ENCODE measurements at places on chromosomes 5 and 9. TPM values are rescaled to one million over a fixed set of nuclear protein-coding genes. Genes with fewer than 3 reads are reported as not detected.

DNA sequence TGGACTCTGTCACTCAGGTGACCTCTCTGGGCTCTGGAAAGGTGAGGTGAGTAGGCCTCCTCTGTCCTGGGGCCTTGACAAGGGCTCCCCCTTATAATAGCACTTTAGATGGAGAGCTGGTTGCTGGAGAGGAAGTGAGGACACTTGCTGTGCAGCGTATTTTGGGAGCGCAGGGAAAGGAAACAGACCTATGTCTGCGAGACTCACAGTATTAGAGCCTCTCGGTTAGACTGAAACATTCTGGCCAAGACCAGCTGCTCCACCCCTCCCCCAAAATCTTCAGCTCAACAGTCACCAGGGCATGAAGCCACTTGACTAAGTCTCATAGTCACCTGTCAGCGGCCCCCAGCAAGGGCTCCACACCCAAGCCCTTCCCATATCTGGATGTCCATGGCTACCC lies 213.6 kb downstream of the AGTPBP1 start:
- no peak for DNase-seq

DNA sequence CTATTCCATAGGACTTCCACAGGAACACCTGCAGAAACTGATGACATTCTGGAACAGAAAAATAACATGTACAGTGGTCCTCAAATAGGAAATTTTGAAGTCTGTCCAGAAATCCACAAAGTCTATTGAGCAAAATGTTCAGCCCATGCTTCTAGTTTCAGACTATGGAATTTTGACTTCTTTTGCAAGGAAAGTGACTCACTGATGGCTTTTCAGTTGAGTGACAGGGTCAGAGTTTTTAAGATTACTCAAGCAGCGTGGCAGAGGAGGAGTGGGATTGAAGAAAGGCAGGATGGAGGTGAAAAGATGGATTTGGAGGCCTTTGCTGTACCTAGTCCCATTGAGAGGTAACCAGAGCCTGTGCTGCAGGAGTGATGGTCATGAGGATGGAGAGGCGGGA lies 151.5 kb downstream of the GOLPH3 start:
- DNase-seq, result no peak

- peak; percentile 18 for DNase-seq
Observed at GRCh38 chr5:160846642-160847041, 5.4 kb downstream of the ATP10B start.

DNA sequence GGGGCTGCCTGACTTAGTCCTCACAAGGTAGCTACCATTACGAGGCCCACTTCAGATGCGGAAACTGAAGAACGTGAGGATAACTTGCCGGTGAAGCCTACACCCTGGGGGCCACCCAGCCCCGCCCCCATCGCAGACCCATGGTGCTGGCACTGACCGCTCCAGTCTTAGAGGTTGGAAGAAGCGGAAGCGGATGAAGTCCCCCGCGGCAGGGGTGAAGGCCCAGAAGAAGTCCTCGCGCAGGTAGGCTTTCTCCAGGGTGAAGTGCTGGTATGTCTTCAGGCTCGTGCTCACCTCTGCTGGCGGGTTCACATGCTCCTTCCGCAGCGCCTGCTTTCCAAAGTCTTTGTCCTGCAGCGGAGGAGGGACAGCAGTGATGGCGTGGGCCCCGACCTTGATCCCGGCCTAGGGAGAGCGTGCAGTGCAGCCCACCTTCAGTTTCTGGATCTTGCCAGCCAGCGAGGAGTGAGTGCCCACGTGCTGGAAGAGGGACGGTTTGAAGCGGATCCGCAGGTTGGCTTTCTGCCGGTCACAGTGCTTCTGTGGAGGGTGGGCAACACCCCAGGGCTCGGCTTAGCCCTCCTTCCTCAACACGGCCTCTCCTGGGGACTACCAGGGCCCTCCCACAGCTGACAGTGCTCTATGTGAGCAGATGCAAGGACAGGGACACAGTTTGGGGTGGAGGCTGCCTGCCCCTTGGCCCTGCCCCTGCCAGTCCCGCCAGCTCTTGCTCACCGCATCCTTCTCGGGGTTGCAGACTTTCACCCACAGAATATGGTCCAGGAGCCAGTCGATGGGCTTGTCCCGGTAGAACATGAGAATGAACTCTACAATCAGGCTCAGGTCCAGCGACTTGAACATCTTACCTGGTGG lies 5.2 kb downstream of the LTC4S start:
- no peak for DNase-seq

GRCh38 chr5:33592245-33592644 lies 151.5 kb downstream of the TARS1 start:
- DNase-seq, result no peak

DNA sequence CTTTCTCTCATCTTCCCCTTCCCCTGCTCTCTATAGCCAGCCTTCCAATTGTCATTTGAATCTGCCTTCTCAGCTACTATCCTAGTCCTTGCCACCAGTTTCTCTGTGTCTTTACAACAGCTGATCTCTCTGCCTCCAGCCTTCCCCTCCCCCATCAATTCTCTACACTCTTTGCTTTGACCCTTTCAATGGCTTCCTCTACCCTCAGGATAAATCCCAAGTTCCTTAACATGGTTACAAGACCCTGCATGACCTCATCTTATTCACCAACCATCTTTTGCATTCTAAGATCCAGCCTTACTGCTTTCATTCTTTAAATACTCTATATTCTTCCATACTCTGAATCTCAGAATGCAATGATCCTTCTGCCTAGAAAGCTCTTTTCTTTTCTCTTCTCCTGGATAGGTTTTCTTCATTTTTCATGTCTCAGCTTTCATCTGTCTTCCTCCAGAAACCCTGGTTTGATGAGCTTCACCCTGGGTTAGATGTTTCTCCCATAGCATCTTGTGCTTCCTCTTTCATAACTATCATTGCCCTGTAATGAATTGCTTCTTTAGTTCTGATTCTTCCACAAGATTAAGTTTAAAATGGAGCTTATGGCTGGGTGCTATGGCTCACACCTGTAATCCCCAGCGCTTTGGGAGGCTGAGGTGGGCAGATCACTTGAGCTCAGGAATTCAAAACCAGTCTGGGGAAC lies 58.6 kb upstream of the ZSWIM6 start:
- no peak for DNase-seq

GRCh38 chr5:126720369-126720768 lies 56.6 kb upstream of the LMNB1 start:
- DNase-seq, result no peak

- no peak for DNase-seq
Observed at GRCh38 chr9:8011974-8012373, 212.4 kb upstream of the DMAC1 start.

GRCh38 chr9:136365775-136366222 lies 2.3 kb upstream of the DNLZ start:
- DNase-seq, result no peak

DNA sequence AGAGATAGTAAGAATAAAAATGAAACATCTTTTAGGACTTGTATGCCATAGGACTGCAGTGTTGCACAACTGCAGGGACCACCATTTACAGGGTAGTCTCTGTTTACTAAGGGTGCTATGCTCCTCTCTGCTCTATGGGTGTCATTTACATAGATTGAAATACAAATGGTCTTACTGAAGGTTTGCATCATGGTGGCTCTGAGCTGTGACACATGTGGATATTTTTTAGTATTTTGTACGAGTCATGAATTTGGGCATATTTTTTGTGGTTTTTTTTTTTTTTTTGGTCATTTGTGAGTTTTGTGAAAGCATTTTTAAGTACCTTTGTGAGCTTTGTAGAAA lies 47.4 kb downstream of the CSNK1G3 start:
- DNase-seq, result no peak

DNA sequence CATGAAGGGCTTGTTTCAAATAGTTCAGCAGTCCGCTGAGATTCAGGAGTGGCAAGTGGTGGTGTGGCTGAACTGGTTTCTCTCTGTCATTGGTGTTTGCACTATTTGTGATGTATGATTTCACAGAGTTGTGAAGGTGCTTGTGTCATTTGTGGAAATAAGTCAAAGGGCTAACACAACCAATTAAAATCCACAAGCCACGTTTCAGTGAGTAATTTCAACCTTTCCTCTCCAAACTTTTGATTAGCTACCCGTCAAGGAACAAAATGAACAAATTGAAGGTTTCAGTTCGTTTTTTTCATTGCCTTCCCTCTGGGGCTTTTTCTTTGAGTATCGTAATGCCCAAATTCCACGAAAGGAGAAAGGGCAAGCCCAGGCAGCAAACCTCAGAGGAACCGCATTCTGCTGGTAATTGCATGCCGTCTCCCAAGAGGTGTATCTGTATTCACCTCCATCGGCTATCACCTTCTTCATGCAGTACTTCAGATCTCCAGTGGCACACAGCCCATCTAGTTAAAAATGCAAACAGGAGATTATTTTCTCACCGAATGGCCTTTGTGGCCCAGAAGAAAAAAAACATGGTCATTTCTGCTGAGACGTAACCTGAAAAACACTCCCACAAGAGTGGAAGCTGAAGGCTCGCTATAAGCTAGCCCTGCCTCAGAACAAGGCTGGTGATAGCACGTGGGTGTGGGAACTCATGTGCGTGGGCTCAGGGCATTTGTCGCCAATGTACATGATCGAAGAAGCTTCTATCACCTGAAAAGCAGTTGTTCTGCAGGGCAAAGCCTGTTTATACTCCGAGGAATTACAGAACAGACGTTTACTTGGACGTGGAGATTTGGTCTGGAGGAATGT lies 197.1 kb downstream of the NR3C1 start:
- DNase-seq, result no peak

DNA sequence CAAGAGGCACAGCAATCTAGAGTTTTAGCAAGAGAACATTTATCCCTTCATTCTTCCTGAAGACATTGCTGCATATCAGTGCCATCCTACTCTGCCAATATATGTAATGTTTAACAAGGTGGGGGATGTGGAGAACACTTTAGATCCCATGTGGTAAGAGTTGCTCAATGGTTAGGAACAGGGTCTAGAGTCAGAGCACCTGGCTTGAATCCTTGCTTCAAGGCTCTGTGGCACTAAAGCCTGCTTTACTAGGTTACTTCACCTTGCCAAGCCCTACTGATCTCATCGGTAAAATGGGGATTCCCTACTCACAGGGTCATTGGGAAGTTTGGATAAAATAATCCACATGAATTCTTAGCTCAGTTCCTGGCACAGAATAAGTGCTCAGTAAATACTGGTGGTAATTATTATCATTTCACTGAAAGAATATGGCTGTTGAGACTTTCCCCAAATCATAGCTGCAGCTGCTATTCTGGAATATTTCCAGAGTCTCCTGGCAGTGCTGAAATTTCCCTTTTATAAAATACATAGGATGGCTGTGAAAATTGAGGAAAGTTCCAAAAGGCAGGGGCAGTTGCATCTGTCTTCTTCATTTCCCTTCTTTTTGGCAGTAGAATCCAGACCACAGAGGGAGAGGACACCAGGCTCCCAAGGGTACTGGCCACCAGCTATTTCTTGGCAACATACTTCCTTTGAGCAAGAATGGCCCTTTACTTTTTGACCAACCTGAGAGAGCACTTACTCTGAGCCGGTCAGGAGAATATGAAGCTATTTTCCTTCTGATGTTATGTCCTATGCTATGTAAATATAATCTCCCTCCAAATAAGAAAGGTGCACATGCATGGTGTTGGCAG lies 142.8 kb downstream of the PALM2AKAP2 start:
- DNase-seq, result no peak

GRCh38 chr9:128845186-128845931 lies 15.8 kb upstream of the SPOUT1 start:
- DNase-seq, result peak; percentile 33

GRCh38 chr5:176650354-176650884 lies 3.1 kb downstream of the TSPAN17 start:
- DNase-seq, result no peak

DNA sequence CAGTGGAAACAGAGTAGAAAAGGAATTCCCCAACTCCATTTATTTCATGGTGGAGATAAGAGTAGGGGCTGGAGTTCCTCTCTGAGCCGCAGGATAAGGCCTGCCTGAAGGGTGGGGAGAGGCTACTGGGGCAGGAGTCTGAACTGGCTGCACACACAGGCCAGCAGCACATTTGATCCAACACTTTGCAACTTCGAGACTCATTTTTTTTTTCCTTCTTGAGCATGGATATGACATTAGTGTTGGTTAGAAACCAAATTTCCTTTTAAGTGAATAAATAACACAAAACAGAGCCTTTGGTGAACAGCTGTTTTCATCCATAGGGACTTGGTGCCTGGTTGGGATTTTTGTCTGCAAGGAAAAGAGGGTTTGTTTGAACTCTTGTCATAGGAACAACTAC lies 76.6 kb downstream of the RALGPS1 start:
- DNase-seq, result no peak

- no peak for DNase-seq
Observed at GRCh38 chr9:137579259-137579604, 507 bp upstream of the DPH7 start.

GRCh38 chr5:81305785-81306184 lies 4.4 kb downstream of the ZCCHC9 start:
- no peak for DNase-seq

DNA sequence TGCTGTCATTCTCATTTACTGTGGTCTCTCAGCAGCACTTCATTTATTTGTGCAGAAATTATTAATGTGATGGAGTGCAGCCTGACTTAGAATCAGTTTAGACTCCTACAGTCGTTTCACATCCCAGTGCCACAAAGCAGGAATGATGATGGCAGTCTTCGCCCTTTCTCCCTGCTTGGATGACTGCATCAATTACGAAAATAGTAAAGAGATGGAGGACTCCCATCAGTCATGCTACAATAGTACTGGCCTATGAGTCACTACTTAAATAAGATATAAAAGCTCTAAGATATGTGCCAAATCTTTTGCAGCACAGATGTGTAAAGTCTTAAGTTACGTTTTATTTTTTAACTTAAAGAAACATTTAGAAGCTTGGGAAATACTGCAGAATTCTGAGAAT lies 263.9 kb downstream of the CHSY3 start:
- DNase-seq, result no peak

- DNase-seq, result no peak
Observed at GRCh38 chr9:76828447-76828846, 64.2 kb downstream of the PCA3 start.

- no peak for DNase-seq
Observed at GRCh38 chr5:97547430-97547829, 364.4 kb upstream of the RIOK2 start.

DNA sequence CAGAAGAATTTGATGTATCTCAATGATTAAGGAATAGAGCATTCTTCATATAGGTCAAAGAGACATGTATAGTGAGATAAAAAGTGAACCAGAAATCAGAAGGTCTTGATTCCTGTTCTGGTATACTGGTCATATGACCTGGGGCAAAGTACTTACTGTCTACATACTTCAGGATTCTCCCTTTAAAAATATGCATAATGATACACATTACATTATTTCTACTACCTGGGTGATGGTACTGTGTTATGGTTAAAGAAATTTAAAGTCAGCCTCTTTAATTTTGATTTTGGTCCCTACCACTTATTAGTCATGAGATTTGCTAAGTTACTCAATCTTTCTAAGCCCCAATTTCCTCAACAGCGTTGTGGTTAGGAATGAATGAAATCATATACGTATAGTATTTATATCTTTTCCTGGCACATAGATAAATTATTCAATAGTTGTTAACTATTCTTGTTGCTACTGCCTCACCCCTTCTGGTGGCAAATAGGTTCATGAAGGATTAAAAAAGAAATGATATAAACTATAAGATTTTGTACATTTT lies 984.1 kb downstream of the TLE4 start:
- no peak for DNase-seq

SHROOM1 gene
- 1.1 TPM for total RNA-seq

ADGRV1 gene
- 0.21 TPM for total RNA-seq

SPINK5 gene
- 0.13 TPM for total RNA-seq

NR2F1-AS1 gene
- total RNA-seq, result 0.11 TPM

PSD2 gene
- total RNA-seq, result 0.08 TPM

PCDHGA12 gene
- total RNA-seq, result 13.8 TPM

ACOT12 gene
- 8.5 TPM for total RNA-seq

GIN1 gene
- total RNA-seq, result 6.9 TPM

CCL27 gene
- total RNA-seq, result not detected

SDHA gene
- total RNA-seq, result 129 TPM

TBC1D13 gene
- 12.0 TPM for total RNA-seq

HNRNPA0 gene
- total RNA-seq, result 7.2 TPM

POU5F2 gene
- total RNA-seq, result 0.32 TPM

CXCL14 gene
- not detected for total RNA-seq

Data from SK-MEL-5 (cell line).